Stimulated activated CD4-positive, alpha-beta T cell treated with anti-CD3 and anti-CD28 coated beads, Interleukin-1b, Interleukin-23, amount 100 ng/mL, for 24 hours (primary cell): ENCODE measurements at places on chromosomes 6 and 20.

DNA sequence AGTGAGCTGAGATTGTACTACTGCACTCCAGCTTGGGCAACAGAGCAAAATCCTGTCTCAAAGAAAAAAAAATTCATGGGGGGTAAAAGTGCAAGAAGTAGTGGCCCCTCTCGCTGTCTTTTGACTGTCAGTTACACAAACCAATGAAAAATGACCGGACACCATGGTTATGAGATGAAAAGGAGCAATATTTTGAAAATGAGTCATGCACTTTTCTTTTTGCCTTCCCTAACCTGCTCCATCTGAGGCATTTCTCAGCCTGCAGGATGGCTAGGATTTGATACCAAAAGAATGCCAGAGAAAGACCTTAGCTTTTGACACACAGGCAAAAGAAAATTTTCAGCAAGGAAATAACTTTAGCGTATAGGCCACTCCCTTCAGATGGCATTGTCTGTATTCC lies 181.7 kb upstream of the ARID1B start:
- no peak for DNase-seq

- DNase-seq, result peak; percentile 18
Observed at GRCh38 chr6:44456070-44456965, 68.8 kb downstream of the CDC5L start.

GRCh38 chr6:84055647-84056046 lies 22.1 kb downstream of the MRAP2 start:
- no peak for DNase-seq

- no peak for DNase-seq
Observed at GRCh38 chr6:17688481-17688880, 18.2 kb downstream of the NUP153 start.

DNA sequence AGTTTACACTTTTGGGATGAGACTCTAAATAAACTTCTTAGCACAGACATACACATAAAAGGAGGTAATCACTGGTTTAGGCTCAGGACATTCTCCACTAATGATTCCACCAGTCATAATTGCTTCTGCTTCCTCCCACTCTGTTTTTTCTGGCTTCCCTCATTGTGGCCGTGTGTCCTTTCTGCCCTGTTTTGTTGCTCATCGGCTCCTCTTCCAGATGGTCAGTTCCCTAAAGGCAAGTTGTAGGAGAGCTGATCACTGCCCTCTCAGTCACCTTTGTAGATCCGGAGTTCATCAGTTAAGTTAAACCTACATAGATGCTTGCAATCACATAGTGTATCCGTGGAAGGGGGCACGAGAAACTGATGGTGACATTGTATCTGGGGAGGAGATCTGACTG lies 200.5 kb upstream of the ARG1 start:
- DNase-seq, result no peak

DNA sequence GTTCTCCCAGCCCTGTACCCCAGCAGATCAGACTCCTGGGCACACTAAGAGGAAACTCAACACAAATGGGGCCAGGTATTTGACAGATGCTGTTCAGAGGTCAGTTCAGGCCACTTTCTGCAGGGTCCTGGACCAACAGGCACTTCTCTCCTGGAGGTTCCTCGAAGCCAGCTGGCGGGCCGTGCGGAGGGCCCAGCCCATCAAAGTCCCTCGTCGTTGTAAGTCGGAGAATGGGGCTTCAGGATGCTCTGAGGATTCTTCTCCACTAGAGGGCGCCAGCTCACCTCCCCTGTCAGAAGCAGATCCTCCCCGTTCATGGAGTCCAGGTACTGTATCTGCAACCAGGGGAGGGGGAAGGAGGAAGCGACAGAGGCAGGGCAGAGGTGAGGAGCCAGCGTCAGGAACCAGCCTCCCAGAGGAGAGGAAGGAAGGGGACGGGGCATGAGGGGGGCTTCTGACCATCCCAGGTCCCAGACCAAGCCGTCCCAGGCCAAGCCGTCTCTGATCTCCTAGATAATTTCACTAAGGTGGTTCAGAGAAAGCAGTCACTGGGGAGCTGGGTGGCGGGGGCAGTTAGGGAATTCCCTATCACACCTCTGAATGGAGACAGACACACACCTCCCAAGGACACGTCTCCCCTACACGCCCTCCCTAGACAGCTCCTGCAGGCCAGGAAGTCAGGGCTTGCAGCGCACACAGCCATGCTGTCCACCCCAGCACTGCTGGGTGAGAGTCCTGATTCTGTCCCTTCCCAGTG lies 11.7 kb upstream of the FAM83C start:
- peak; percentile 72 for DNase-seq

GRCh38 chr20:1635291-1635979 lies 15.6 kb upstream of the SIRPB1 start:
- no peak for DNase-seq

GRCh38 chr20:38787870-38788269 lies 17.6 kb upstream of the PPP1R16B start:
- DNase-seq, result no peak

DNA sequence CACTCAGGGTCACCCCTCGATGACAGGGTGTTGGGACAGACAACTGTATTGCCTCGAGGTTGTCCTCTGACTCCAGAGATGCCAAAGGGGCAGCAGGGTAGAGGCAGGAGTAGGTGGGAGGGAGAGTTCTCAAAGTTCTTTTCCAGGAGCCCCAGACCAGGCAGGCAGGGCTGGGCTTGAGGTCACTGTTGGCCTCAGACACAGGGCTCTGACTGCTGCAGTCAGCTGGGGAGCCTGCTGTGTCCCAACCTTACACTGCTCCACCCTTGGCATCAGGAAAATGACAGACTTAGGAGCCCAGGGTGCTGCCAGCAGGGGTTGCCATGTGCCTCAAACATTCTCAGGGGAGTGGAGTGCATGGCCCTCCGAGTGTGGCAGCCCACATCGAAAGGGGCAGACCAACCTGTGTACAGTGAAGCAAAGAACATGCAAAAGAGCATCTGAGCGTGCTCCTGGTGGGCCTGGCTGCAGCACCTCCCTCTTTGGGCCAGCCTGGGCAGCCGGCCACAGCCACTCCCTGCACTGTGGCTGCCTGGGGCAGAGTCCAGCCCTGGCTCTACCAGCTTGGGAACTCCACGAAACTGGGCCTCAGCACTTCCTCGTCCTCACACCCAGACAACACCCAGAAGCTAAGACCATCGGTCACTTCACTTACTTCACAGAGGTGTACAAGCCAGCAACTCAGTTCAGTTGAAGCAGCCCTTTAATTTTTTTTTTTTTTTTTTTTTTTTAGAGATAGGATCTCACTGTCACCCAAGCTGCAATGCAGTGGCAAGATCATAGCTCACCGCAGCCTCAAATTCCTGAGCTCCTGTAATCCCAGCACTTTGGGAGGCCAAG lies 24.0 kb downstream of the C6orf132 start:
- no peak for DNase-seq
